Activated T-helper 1 cell treated with anti-CD3 and anti-CD28 coated beads, Interleukin-2, amount 50 U/mL, for 16 hours (primary cell): ENCODE measurements at places on chromosomes 16 and 17.

DNA sequence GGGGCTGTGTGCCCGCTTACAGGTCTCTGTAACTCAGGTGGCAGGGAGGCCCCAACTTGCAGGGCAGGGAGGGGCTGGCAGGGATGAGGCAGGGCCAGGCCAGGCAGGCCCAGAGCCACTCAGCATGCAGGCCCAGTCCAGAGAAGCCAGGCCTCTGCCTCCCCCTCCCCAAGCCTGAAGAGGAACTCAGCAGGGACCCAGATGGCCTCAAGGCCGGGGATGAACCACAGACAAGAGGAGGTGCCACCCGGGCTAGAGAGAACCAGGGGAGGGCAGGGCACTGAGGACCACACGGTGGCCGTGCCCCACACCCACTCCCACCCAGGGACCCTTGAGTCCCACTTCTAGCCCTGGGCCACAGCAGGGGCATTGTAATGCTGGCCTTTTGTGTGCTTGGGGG lies 29.8 kb upstream of the EIF1 start:
- no peak for DNase-seq

- DNase-seq, result no peak
Measured at GRCh38 chr17:78777881-78778280, 4.2 kb downstream of the CYTH1 start.

GRCh38 chr16:88585269-88585668 lies 15.1 kb downstream of the ZC3H18 start:
- no peak for DNase-seq

- DNase-seq, result no peak
Measured at GRCh38 chr16:53896722-53897121, 192.8 kb downstream of the FTO start.

GRCh38 chr16:11413907-11414595 lies 68.8 kb downstream of the RMI2 start:
- no peak for DNase-seq

GRCh38 chr17:16940116-16940881 lies 31.6 kb downstream of the TNFRSF13B start:
- no peak for DNase-seq

GRCh38 chr16:30119428-30119827 lies 3.6 kb downstream of the MAPK3 start:
- DNase-seq, result no peak
